ENCODE measurements at places on chromosomes 16 and 17.

DNA sequence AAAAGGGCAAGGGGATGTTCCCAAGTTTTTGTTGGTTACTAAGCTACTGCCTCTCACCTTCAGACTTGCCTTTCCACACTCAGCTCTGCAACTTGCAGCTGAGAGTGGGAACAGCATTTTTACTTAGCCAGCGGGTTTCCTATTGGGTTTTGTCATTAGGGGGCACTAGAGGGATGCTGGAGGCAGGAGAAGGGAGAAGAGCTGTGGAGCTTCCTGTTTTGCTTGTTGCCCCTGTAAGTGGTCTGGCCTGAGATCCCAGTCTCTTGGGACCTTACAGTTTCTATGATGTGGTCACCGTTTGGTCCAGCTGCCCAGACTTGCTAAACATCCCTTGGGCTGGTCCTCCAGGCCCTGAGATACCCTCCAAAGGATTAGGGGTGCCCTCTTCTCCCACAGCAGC, 209.6 kb upstream of the NLRP1 start:
- DNase-seq = no peak

DNA sequence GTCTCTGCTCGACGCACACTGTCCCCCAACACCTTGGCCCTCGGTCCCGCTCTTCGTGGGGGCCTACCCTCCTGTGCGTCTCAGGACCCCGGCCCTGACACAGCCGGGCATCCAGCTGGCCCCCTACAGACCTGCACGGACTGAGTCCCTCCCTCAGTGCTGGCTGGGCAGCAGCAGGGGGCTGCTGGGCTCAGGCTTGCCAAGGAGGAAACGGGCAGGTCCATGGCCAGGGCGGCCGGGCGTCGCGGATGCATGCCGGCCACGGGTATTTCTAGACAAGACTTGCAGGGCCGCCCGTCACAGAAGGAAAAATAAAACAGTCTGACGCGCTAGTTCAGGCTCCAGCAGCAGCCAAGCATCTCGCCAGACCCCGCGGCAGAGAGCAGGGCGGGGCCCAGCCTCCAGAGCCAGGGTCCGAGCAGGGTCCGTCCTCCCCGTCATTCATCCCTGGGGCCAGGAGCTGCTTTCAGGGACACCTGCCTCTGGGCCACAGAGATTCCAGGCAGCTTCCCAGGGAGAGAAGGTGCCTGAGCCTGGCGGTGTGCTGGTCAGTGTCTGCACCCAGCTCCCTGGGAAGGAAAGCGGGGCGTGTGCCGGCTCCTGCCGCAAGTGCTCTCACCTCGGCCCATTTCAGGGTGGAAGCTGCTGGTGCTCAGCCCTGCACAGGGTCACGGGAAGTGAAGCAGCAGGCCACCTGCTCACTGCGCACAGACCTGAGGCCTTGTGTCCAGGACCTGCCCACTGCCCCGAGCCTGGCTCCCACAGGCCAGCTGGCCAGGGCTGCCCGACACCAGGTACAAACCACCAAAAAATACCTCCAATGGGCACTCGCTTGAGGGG, 7.2 kb upstream of the PVALEF start:
- DNase-seq = no peak

- peak; percentile 98 for DNase-seq
These were observed at the start of gene JMJD8 for GRCh38 chr16:684071-684794. JMJD8 (minus strand) TSS chr16:684334; CDS start chr16:684319, 15 bp downstream.

- no peak for DNase-seq
These were observed 949.7 kb upstream of the RBFOX1 start for GRCh38 chr16:6382924-6383459.

DNA sequence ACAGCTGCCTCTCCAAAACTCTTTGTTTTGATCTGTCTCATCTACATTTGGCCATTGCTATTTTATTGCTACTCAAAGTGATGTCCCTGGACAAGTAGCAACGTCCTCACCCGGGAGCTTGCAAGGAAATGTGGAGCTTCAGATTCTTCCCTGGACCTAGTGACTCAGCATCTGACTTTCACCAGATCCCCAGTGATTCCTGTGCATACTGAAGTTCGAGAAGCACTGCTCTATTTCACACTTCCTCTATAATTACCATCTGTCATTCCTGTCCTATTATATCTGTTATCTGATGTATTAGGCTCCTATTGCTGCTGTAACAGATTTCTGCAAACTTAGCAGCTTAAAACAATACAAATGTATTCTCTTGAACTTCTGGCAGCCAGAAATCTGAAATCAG, 28.5 kb upstream of the VAT1L start:
- no peak for DNase-seq

GRCh38 chr16:69727916-69728270, 1.5 kb upstream of the NQO1 start:
- DNase-seq = no peak

GRCh38 chr16:50721549-50722404, 20.1 kb upstream of the CYLD start:
- no peak for DNase-seq

DNA sequence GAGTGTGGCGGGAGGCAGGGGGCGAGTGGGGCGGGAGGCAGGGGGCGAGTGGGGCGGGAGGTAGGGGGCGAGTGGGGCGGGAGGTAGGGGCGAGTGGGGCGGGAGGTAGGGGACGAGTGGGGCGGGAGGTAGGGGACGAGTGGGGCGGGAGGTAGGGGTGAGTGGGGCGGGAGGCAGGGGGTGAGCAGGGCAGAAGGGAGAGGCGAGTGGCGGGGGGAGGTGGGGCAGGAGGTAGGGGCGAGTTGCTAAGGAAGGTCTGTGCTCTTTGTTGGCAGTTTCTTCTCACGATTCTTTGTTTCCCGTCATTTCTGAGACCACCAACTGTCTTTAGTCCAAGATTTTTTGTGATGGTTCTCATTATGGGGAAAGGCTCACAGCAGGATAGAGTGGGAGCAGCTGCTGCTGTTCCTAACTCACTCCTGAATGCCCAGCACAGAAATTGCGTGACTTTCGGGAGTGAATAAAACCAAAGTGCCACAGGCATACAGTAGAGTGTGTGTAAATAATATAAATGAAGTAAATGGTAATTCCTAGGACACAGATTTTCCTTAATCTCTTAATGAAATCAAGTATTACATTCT, 44.7 kb downstream of the COG7 start:
- DNase-seq = peak; percentile 15

DNA sequence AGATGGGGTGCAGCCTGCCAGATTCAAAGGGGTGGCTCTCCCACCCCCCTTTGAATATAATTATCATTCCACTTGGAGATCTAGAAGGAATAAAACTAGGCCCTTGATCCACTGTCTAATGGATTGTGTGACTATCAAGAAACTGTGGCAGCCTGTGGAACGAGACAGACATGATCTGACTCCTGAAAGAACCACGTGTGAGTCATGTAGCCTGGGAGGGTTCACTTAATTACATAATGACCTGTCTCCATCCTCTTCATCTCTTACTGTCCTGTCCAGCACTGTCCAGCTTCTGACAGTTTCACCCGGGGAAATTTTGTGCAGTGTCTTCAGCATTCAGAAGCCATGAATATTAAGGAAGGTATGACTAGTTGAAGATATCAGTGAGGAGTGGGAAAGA, 43.3 kb upstream of the CDH13 start:
- DNase-seq = no peak

DNA sequence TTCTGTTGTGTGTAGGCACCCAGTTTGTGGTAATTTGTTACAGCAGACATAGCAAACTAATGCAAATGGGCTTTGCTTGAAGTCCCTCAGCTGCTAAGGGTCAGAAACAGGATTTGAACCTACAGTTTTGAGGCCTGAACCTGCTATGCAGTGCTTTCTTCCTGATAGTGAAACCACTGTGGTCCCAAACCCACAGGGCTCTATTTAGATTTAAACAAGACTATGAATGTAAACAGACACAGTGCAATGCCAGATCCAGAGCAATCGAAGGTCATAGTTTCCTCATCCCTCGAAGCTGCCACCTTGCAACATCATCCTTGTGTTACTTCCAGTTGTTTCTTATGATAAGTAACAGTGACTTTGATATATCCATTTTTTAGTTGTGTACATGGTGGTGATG, 630.2 kb downstream of the WWOX start:
- no peak for DNase-seq

- no peak for DNase-seq
These were observed 18.7 kb upstream of the ATP5MC1 start for GRCh38 chr17:48873696-48874443.

DNA sequence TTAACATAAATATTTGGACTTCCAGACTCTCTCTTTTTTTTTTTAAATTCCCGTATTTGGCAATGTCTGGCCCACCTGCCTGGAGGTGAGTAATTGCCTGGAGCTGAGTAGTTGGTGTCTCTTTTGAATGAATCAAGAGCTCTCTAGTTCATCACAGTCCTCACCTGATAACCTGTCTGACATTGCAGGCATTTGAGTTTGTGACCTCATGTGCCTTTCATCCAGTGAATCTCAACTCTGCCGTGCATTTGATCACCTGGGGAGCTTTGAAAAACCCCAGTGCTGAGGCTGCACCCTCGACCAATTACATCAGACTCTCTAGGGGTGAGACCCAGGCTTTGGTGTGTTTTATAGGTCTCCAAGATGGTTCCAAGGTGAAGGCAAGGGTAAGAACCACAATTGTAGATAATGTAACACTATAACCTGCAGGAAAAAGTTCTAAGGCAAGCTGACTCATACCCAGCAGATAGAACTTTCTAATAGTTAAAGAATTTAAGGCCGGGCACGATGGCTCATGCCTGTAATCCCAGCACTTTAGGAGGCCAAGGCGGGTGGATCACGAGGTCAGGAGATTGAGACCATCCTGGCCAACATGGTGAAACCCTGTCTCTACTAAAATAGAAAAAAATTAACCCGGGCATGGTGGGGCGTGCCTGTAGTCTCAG, 24.5 kb upstream of the HS3ST2 start:
- DNase-seq = no peak

DNA sequence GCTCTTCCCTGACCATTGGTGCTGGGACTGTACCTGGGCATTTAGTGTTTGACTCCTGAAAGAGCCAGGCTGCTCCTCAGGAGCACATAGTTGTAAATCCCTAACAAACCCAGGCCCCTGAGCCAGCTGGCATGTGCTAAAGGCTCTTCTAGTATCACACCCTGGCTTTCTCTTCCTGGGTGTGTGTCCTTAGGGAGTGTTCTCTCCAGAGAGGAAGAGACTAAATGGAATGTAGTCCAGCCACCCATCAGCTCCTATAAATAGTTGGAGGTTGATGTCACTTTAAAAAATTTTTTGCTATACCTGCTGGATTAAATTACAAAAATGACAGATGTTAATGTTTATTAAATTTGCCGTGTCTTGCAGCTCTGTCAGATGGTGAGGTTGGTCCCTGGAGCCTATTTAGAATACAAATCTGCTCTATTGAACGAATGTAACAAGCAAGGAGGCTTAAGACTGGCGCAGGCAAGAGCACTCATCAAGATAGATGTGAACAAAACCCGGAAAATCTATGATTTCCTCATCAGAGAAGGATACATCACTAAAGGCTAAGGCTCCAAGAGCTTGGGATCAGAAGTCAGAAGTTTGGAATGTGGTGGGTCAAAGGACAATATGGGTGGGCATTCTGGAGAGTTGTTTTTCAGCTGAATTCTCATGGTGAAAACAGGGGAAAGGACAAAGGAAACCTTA, 13.1 kb upstream of the DUSP14 start:
- DNase-seq = no peak

DNA sequence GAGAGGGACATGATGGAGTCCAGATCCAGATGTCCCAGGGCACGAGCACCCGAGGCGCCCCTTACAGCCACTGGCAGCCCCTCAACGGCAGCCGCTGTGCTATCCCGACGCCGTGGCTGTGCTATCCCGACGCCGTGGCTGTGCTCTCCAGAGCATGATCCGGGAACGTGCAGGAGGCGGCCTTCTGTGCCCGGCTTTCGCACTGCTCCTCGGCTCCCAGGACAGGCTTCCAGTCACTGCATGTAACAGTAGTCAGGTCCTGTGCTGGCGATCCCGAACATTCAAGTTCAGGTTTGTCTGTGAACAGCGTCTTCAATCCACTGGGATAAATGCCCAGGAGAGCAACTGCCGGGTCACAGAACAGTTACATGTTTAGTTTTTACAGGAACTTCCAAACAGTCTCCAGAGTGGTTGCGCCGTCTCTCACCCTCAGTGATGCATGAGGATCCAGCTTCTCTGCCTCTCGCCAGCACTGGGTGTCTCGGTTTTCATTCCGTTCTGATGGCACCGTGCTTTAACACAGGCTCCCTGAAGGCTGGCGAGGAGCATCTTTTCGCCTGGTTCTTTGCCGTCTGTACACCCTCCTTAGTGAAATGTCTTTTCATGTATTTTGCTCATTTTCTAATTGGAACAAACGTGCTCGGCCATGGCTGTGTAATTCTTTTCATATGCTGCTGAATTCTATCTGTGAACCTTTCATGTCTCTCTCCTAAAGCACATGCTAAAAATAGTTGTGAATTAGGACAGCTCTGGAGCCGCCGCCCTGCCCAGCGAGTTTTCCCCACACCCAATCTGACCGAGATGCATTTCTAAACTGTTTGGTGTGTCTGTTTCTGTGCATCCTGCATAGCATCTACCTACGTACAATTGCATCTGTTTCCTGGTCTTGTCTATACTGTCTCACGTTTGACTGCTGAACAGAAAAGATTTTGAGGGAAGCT, 72.6 kb upstream of the METRNL start:
- no peak for DNase-seq

- no peak for DNase-seq
These were observed 390 bp downstream of the MNT start for GRCh38 chr17:2400474-2400866.

Measured in COR-L47 (cell line).